ENCODE measurements at places on chromosomes 2 and 18.

- no peak for DNase-seq
These were observed 141.9 kb downstream of the LYPD6B start for GRCh38 chr2:149180226-149180875.

DNA sequence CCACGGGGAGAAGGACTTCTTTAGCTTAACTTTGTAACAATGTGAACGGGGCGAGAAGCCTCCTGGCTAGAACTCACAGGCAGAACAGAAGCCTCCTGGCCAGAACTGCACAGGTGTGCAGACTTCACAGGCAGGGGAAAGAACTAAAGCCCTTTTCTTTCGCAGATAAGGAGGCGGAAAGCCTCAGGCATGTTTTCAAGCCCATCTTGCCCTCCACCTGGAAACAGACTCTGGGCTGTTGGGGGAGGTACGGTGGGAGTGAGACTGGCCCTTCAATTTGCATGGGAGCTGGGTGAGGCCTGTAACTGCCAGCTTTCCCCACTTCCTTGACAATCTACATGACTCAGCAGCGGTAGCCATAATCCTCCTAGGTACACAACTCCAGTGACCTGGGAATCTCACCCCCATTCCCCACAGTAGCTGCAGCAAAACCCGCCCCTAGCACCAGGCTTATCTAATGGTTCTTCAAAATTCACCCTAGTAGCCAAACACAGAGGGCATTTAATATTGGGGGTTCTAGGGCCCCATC lies 22.9 kb upstream of the ABCA12 start:
- DNase-seq, result no peak

- DNase-seq, result no peak
These were observed 147.6 kb downstream of the LDLRAD4 start for GRCh38 chr18:13366131-13366530.

DNA sequence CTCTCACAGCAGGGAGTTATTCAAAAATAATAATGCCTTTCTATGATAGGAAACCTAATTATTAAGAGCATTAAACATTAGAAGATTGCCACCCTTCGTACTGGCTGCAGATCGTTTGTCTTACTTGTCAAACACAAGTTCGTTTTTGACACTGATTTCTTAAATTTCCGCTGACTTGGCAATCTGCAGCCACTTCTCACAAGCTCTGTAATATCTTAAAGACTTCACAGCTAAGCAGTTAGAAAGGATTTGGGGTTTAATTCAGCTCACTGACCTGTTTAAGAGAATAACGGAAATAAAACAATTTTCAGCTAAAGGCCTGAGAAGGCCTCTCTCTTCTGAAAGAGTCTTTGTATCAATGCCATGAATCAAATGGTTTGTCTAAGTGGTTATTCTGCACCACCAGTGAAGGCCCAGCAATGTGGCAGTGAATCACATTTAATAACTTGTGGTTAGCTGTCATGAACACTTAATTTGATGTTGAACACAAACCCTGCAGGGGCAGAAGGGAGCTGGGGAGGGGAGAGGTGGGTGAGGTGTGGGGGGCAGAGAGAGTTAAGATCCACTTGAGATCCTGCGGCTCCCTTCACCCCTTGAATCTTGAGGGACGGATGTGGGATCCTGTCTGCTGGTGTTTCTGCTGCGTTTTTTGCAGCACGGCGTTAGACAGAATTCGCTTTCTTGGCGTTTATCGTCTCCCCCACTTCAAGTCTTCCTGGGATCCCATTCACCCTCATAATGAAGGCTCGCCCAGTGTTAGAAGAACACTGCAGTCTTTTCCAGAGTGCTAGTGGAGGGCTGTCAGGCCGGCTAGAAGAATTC lies 145.4 kb upstream of the SATB2 start:
- DNase-seq, result no peak

GRCh38 chr2:63893163-63893562 lies 51.5 kb downstream of the UGP2 start:
- no peak for DNase-seq

DNA sequence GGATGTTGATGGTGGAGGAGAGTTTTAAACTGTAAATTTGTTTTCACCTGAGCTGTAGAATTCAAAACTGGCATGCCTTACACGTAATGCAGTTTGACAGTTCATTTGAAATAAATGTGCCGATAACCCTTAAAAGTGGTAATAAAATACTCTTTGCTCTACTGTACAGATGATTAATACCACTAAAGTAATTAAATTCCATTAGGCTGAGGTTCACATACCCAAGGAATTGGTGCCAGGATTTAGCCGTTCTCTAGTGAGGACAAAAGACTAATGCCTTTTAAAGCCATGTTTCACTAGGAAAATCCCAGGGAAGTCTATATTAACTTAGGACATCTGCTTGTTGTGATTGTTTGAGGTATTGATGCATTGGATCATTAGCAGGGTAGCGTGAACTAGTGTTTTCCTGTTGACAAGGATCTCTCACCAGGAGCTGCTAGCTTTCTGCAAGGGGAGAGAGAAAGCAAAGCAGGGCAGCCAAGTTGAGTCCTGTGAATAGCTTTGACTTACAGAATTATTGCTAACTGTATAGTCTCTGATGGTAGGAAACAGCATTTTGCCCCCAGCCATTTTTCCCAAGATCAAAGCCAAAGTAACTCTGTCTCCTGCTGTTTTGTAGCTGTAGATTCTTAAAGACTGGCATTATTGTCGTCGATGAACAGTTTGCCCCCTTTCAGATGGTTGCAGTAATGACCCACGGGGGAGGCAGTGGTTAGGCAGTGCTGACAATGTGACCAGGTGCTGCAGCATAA lies 280.9 kb upstream of the FANCL start:
- DNase-seq, result no peak

DNA sequence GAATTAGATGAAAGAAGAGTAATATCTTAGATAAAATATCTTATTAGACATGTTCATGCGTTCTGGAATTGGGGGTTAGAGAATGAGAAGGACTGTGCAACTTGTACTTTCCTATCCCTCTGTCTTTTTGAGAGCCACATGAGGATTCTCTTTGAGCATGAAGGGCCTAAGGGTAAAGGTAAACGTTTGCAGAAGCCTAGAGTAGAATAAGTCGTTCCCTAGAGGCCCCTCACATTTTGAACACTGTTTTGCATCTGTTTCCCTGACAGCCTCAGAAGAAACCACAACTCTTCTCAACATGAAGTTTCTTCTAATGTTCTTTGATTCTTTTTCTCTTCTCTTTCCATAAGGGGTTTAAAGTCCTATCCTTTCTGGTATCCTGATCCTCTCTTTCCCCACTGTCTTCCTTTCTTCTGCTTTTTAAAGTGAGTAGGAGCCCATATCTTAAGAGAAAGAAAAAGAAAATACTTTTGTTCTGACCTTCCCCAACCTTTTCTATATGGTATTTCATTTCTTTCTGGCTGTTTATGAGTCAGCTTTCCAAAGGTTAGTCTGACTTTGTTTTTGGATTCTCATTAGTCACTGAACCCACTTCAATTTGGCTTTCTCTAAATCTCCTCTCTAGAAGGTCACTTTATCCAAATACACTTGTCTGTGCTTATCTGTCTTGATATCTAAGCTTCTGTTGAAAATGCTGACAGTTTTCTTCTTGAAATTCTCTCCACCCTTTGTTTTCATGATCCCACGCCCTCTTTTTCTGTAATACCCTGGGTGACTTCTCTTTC lies 34.8 kb downstream of the PPP1R1C start:
- DNase-seq, result no peak

DNA sequence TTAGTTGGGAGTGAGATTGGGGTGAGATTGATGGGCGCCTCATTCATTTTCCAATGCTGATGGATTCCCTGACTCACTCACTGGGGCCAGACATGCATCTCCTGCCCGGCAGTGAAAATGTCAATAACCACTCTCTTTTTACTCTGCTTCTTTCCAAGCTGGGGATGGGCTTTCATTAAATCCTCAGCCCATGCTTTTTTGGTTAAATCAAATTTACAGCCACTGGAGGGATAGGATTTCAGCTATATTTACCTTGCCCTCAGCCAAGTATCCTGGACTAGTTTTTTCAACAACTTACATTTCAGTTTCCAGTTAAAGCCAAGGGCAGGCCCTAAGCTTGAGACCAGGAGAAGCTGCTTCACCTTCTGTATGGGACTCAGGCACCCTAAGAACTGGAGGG lies 162.8 kb downstream of the TSN start:
- no peak for DNase-seq

- no peak for DNase-seq
These were observed 19.5 kb downstream of the CNOT11 start for GRCh38 chr2:101272045-101272784.

GRCh38 chr2:203484266-203485112 lies 50.6 kb downstream of the RAPH1 start:
- peak; percentile 65 for DNase-seq

- no peak for DNase-seq
These were observed 13.6 kb downstream of the RBM45 start for GRCh38 chr2:178125862-178126261.

DNA sequence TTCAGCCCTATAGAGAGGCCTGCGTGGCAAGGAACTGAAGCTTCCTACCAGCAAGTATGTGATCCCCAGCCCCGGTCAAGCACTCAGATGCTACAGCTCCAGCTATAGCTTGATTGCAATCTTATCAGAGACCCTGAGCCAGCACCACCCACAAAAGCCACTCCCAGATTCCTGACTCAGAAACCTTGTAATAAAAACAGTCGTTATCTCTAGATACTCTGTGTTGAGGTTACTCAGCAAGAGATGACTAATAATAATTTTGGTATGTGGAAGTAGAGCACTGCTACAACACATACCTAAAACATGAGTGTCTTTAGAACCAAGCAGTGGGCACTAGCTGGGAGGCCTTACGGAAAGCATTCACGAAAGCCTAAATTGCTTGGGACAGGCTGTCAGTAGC lies 216.9 kb downstream of the UXS1 start:
- DNase-seq, result no peak

DNA sequence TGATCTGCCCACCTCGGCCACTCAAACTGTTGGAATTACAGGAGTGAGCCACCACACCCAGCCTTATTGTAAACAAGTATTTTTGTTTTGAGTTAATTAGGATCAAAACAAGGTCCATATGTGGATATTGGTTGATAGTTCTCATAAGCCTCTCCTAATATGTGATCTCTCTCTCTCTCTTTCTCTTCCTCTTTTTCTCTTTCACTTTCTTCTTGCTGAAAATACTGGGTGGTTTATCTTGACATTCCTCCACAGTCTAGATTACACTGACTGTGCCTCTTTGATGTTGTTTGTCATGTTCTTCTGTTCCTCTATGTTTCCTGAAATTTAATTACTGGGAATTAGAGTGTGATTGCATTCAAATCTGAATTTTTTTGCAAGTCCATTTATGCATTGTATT lies 547.5 kb upstream of the NRXN1 start:
- DNase-seq, result no peak

GRCh38 chr2:200525551-200525881 lies 491 bp upstream of the SGO2 start:
- no peak for DNase-seq

DNA sequence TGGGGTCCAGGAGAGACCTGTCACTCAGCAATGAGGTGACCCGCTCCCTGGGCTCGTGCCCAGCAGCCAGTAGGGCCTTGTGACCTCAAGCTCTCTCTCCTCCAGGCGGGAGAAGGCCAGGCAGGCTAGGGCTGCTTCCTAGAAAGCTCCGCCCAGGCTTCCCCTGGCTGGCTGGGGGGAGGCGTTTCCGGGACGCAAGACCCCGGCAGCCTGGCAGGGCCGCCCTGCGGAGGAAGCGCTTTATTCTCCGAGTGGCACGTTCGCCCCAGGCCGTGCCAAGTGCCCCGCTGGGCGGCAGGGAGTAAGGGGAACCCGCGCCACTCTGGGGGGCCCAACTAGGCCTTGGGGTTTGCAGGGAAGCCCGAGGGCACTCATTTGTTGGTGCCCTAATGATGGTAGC lies 21.2 kb upstream of the EPAS1 start:
- no peak for DNase-seq

DNA sequence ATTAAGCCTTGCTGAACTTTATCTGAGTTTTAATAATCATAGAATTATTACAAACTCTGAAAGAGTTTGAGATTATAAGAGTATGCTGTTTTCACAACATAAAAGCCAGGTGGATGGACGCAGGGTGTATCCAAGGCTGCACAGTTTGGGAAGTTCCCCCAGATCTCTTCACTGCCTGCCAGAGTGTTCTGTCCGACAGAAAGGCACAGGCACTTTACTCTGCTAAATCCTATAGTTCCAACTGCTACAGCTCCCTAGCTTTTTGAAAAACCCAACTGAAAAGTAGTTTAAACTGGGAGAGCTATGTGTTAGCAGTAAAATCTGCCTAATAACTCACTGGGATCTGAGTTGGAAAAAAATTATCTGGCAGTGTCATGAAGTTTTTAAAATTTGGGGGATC lies 38.0 kb downstream of the MFSD6 start:
- no peak for DNase-seq

DNA sequence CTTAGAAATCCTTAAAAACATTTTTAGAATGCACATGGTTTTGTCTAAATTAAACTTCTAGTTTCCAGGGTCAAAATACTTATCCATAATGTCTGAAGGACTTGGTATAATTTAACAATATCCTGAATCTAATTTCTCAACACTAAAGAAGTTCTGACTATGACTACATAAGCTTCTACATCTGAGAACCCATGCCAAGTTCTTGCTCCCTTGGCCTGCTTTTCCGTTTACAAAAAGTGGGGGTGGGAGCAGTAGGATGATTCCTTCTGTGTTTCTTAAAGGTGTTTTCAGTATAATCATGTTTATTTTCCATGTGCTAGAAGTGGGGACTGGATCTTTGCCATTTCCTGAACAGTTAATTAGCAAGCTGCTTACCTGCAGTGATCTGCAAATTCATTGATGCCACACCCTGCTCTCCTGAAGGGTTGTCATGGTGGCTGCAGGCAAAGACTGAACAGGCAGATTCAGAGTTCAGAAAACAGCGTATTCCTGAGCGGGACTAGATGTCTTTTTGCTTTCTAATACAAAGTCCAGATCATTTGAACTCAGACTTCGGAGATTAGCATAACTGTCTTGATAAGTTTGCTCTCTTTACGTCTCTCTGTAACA lies 36.2 kb downstream of the ADNP2 start:
- no peak for DNase-seq

DNA sequence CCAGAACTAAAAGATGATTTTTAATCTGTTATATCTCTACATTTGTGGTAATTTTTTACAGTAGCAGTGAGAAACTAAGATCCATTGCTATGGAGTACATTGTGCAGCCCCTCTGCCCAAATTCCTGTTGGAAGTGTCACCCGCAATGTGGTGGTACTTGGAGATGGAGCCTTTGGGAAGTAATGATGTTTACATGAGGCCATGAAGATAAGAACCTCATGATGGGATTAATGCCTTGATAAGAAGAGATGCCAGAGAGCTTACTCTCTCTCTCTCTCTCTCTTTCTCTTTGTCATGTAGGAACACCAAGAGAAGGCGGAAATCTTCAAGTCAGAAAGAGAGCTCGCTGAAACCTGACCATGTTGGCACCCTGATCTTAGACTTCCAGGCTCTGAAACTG lies 535.4 kb downstream of the PID1 start:
- DNase-seq, result no peak

- DNase-seq, result no peak
These were observed 25.4 kb downstream of the PTPRM start for GRCh38 chr18:7592305-7593071.

GRCh38 chr2:188291142-188291616 lies 495 bp upstream of the GULP1 start:
- DNase-seq, result no peak

- DNase-seq, result no peak
These were observed 15.9 kb upstream of the KLHL30 start for GRCh38 chr2:238122287-238123217.
